Cerebellum (tissue), 4 donors: ENCODE measurements at places on chromosomes 7 and 10.

DNA sequence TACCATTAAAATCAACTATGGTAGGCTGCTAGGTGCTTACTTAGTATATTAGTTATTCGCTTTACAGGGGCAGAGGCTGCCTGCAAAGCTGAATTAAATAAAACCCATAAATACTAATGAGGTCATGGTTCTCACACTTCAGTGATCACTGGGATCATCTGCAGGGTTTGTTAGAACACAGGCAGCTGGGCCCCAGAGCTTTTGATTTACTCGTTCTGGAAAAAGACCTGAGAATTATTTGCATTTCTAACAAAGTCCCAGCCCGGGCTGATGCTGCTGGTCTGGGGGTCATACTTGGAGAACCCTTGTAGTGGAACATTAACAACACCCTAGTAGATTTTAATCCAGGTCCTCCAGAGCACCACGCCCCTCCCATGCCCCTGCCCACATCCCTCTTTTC is 8.5 kb downstream of the UCN3 start:
- DNase-seq = no peak

GRCh38 chr7:41047789-41048191 is 655.1 kb downstream of the INHBA start:
- no peak for DNase-seq

- no peak for DNase-seq
Measured at GRCh38 chr10:62108759-62109586, 159.7 kb downstream of the RTKN2 start.

GRCh38 chr10:73944356-73945100 is 33.6 kb downstream of the PLAU start:
- DNase-seq = no peak
